Activated naive CD4-positive, alpha-beta T cell (primary cell): ENCODE measurements at places on chromosomes 3 and 15.

DNA sequence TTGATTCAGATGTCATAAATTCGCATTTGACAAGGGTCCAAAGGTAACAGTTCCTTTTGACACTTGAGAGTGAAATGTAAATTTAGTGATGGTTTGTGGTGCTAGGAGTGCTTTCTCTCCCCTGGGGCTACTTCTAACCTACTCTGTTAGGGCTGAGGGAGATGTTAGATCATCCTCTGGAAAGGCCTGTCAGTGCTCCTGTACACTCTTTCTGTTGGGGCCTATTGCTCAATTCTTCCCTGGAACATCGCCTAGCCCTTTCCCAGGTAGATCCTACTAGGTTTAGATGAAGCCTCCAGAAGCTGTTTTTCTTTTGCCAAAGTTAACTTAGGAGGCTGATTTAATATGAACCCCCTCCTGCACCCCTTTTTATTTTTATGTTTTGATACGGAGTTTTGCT, 1.4 kb downstream of the PCCB start:
- no peak for DNase-seq

GRCh38 chr15:28990390-28990789, 104.6 kb downstream of the APBA2 start:
- no peak for DNase-seq

- DNase-seq = no peak
Measured at GRCh38 chr3:144487011-144487410, 515.4 kb downstream of the DIPK2A start.

DNA sequence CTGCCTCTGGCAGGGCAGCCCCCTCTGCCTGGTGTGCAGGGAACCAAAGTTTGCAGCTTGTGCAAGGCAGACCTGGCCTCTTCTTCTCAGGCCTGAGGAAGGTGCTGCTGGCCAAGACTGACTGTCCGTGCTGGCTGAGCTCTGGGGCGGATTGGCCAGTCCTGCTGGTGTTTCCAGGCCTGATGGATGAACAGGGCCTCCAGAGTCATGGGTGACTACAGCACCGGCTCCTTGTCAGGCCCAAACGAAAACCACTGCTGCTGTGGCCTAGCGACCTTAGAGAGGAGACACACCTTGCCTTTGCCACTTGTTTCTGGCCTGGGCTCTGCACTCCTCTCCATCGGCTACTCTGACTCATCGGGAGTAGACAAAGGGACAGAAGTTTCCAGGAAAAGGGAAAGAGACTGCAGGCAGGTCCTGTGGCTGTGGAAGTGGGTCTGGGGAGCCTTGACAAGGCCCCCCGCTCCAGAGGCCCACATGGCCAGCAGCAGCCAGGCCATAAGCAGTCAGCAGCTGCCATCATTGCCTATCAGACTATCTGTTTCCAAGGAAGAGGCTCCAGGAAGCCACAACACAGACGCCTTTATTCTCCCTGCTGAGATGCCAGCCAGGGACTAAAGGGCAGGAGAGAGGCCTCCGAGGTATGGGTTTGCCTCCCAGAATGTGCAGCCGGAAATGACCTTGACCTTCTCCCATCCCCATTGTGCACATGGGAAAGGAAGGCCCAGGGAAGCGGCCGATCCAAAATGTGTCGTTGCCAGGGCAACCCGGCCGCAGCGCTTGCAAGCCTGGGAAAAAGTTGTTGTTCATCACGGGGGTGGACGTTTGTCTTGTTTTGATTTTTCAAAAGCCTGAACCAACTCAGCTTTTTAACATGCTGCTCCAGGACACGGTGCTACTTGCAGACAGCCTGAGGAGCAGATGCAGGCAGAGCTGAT, 160.5 kb downstream of the CHSY1 start:
- no peak for DNase-seq

- no peak for DNase-seq
Measured at GRCh38 chr3:9649791-9650521, 651 bp downstream of the MTMR14 start.

DNA sequence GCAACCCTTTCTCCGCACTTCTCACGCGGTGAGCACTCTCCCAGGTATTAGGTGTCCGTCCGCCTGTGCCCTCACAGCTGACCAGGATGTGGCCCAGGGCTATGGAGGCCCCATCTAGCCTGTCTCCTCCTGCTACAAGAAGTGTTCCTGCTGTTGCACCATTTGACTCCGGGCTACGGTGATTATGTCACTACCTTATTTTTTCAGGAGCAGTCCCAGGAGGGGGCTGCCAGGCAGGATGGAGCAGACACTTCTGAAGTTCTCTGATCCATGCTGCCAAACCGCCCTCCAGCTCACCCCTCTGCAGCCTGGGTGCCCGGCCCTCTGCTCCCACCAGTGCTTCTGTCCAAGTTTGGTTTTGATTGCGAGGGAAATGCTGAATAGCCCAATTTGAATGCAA, 36.9 kb downstream of the ZXDC start:
- DNase-seq = no peak

- DNase-seq = no peak
Measured at GRCh38 chr3:13954266-13954665, 74.4 kb upstream of the WNT7A start.

GRCh38 chr3:86388820-86389219, 602.1 kb downstream of the VGLL3 start:
- DNase-seq = no peak

- no peak for DNase-seq
Measured at GRCh38 chr3:50653937-50654595, 20.7 kb upstream of the DOCK3 start.

- no peak for DNase-seq
Measured at GRCh38 chr3:161395115-161396012, 24.0 kb upstream of the SPTSSB start.

DNA sequence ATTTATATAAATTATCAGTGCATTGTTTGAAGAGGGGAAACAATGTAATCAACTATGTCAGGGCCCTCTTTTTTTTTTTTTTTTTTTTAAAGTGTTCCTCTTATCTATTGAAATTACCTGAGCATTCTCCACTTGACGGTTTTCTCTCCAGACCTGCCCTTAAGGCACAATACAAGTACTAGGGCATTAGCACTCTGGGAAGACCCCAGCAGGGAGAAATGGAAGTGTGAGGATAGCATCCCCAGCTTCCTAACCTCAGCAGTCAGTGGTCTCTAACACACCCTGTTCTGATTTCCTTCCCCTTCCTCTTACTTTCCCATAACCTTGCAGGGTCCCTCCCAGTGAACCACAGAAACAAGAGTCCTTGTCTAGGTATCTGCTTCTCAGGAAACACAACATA, 458.3 kb upstream of the ARL6 start:
- no peak for DNase-seq

GRCh38 chr3:128875556-128876120, 3.8 kb upstream of the ACAD9 start:
- DNase-seq = peak; percentile 57

GRCh38 chr3:111747490-111747889, 111.6 kb upstream of the PHLDB2 start:
- no peak for DNase-seq

DNA sequence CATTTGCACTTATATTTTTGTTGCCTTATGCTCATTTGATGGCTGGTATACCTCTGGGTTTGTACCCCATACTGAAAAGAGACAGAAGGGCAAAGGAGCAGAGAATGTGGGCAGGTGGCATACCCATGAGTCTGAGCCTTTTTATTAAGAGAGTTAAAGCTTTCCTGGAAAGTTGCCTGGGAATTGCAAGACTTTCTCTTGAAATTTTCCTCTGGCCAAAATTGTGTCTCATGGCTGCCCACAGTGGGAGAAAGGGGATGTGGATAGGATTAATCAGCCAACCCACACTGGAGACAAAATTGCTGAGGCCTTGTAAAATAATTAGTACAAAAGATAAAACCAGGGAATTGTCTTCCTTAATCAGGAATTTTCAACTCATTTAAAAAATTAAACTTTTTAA, 8.2 kb upstream of the NMD3 start:
- DNase-seq = no peak

DNA sequence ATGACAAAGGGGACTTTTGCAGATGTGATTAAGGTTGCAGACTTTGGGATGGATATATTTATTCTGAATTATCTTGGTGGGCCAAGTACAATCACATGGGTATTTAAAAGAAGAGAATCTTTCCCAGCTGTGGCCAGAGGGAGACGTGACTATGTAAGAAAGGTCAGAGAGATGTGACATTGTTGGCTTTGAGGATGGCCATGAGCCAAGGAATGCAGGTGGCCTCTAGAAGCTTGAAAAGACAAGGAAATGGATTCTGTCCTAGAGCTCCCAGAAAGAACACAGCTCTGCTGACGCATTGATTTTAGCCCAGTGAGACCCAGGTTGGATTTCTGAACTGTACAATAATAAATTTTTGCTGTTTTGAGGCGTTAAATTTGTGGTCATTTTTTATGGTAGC, 616.0 kb upstream of the TBL1XR1 start:
- DNase-seq = no peak

- DNase-seq = no peak
Measured at GRCh38 chr3:153547970-153548369, 385.9 kb downstream of the RAP2B start.

- no peak for DNase-seq
Measured at GRCh38 chr3:64271631-64272030, 46.4 kb upstream of the PRICKLE2 start.

DNA sequence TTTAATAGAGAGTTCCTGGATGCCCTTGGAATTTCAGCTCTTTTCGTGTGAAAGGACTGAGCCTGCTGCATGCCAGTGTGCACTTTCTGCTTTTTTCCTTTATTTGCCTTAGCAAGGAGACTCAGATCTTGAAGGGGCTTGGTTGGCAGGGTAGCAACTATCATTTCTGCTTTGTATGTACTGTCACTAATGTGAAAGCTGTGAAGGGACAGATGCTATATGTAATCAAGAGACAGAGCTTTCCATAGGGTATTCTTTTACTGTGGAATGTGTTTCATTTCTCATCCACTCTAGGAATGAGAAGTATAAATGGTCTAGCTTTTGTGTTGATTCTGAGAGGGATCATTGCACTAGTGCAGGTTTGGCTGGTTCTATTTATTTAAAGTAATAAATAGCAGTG, 332.5 kb upstream of the MANF start:
- no peak for DNase-seq

DNA sequence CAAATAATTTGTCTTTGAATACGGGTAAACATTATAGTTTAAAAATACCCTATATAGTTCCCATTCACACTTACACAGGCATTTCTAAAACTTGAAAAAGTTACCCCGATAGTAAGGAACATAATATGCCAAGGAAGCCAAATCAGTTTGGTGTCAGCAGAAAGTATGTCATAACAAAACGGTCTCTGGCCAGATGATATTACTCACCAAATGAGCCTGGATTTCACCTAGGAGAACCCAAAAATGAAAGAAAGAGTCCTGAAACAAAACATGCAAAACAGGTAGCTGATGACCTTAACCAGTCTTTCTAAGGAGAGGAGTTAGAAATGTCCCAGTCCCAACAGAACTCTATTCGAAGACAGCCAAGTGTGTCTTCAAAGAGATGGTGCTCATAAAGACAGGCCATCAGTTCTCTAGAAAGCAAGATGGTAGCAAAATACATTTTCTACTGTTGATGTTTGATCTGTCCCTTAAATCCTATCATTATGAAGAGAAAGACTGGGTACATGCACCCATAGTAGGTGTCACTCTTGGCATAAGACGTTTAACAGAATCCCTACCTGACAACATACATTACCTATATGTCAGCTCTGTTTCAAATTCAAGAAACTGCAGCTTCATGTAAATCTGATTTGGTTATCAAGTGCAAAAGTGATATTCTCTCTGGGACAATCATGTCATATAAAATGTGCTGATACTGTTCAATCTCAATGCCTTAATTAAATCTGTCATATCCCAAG, 942.5 kb downstream of the ROBO1 start:
- DNase-seq = no peak

- DNase-seq = no peak
Measured at GRCh38 chr15:33623010-33623409, 312.2 kb downstream of the RYR3 start.

DNA sequence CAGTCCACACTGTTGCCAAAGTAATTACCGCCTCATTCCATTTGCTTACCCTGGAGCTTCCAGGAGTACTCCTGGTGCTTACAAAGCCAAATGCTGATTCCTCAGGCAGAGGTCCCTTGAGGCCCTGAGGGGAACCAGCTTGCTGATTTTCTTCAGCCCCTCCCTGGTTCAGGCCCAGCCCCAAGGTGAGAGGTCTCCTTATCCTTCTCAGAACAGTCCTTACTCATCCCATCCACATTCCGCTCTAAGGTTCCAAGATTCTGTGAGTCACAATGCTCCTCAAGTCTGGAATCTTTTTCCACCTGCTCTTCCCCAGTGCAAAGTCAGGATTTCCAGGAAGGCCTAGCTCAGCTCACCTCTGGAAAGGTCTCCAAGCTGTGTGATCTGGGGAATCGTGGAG, 1.8 kb upstream of the ATP10A start:
- DNase-seq = no peak

DNA sequence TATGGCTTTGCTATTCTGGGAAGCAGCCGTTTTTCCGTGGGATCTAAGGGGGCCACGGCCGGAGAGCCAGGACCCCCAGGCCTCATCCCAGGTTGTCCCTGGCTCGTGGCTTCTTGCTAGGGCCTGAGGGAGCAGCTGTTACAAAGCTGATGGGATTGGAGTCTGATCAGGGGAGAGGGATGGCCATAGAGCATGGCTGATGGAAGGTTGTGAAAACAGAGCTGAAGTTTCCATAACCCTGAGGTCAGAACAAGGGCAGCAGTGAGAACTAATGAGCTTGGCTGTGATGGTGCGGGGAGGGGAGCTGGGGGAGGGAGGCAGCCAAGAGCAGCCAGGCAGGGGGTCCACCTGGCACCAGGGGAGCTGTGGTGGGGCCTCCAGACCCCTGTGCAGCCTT, 63.0 kb downstream of the LINGO1 start:
- no peak for DNase-seq

DNA sequence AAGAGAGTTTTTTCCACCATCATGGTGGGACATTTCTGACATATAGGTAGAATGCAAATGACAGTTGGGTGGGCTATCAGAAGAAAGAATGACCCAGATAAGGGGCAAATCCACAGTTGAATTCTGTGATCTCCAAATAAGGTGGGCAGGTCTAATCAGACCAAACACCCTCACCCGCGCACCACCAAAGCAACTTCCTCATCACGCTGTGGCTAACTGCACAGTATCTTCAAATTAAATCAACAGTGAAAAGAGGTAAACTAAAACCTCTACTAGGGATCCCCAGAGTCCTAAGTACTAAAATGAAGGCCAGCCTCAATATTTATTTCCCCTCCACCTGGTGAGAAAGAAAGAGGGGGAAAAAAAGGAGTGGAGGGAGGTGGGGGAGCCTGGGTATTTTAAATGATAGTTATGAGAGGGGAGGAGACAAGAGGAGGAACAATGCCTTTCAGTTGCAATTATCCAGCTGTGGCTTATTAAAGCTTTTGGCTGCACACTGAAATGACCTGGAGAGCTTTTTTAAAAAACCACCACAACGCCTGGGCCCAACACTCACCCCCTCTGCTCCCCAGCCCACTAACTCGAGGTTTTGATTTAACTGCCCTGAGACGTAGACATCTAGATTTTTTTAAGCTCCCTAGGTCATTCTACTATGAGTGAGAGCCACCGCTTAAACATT, 61.0 kb downstream of the LRIG1 start:
- DNase-seq = no peak
